HCEC 1CT (cell line): ENCODE measurements at places on chromosomes 2 and 18.

DNA sequence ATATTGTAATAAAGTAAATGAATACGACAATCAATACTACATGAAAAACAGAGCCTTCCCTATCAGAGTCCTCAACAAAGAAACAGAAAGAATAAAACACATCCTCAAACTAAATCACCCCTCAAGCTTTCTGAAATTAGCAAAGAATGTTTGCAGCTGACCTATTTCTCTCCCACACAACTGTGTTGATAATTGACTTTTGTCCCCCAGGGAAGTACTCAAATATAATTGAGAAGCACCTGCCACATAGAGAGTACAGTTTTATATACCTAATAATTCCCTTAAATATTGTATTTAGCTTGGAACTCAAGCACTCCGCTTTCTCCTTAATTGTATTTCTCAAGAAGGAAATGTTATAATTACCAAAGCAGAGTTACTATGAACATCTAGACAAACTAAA is 12.6 kb downstream of the CACNB4 start:
- DNase-seq = no peak

GRCh38 chr2:6031200-6031867 is 339.1 kb downstream of the SOX11 start:
- no peak for DNase-seq

GRCh38 chr2:240795916-240796510 is 24.0 kb downstream of the KIF1A start:
- DNase-seq = no peak

- peak; percentile 90 for DNase-seq
These were observed 24.6 kb upstream of the KCMF1 start for GRCh38 chr2:84946204-84947009.

DNA sequence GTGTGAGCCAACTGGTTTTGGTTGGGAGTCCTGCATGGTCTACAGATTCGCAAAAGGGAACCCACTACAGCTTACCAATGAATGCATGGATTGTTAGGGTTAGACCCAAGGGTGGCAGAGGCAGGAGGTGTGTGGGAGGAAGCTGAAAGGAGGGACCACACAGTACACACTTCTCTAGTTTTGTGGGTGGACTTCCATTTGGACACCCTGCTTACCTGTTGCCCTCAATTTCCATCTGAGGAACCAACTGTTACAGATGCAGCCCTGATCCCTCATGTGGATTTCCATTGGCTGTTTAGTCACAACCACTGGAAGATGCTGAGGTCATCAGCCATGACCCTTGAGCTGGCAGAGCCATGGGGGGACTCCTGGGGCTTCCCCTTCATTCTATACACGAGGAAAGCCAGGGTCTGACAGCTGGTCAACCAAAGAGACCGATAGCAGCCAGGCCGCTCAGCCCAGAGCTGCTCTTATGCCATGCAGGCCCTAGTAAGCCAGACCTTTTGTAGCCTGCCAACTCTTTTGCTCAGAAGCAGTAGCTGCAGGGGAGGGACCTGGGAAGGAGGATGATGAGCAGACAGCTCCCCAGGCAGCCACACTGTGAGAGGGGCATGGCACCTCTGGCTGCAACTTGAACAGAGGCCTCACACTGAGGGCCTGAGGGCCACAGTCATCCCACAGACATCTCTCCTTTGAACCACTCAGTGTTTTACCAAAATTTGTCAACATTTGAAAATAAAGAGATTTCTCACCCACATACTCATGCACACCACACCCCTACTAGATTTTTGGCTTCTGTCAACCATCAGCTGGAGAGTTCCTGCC is 162.1 kb downstream of the SETBP1 start:
- no peak for DNase-seq

DNA sequence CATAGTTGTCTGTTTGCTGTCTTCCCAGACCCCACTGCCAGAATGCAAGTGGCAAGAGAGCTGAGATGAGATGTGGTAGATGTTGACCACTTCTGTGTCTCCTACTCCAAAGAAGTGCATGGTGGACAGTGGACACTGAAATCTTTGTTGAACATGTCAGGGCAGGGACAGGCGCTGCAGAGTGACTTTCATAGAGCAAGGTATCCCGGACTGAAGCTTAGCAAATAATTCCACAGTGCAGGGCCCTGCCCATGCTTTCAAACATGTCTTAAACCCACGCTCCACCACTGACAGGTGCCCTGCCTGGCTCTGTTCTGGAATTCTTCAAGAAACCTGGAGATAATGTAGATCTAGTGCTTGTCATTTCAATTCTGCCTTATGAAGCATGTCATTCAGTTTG is 470.5 kb upstream of the ID2 start:
- no peak for DNase-seq

GRCh38 chr2:190649035-190649797 is at the start of gene NAB1:
TSS of gene NAB1 (plus strand) at chr2:190649083. CDS start at chr2:190659177, 10,094 bp downstream.
- peak; percentile 48 for DNase-seq

DNA sequence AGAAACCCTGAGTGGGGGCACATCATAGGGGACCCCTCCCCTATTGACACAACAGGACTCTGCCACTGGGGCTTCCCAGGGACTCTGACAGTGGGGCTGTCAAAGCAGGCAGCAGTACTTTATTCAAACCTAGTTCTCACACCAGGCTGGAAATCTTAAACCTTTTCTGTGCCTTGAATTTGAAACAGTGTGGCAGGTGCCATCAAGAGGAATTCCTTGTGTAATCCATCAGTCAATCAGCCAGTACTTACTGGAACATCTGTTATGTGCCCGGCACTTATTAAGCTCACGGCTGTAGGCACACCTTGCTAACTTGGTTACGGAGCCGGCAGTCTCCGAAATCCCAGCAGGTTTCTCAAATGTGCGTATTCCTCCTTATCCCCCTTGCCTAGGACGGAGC is 12.0 kb downstream of the GLI2 start:
- no peak for DNase-seq

- DNase-seq = no peak
These were observed 10.7 kb upstream of the GALNT3 start for GRCh38 chr2:165804719-165805118.
